ENCODE measurements at places on chromosomes 1 and 21. TPM values are rescaled to one million over a fixed set of nuclear protein-coding genes. Genes with fewer than 3 reads are reported as not detected.
A peak's percentile ranks its signal among the peaks of the same experiment; 100 is the strongest.

- no peaks in the 10 kb centered on the region for H3K36me3 ChIP-seq
- no peaks in the 10 kb centered on the region for H3K27me3 ChIP-seq
- peak overlapping the region; percentile 7 for H3K4me3 ChIP-seq
- H3K27ac ChIP-seq, result peak overlapping the region; percentile 83
- DNase-seq, result no peak
These were observed 17.1 kb downstream of the RGL1 start for GRCh38 chr1:183821889-183822611.

ASH1L gene
- 16.2 TPM for total RNA-seq

DNA sequence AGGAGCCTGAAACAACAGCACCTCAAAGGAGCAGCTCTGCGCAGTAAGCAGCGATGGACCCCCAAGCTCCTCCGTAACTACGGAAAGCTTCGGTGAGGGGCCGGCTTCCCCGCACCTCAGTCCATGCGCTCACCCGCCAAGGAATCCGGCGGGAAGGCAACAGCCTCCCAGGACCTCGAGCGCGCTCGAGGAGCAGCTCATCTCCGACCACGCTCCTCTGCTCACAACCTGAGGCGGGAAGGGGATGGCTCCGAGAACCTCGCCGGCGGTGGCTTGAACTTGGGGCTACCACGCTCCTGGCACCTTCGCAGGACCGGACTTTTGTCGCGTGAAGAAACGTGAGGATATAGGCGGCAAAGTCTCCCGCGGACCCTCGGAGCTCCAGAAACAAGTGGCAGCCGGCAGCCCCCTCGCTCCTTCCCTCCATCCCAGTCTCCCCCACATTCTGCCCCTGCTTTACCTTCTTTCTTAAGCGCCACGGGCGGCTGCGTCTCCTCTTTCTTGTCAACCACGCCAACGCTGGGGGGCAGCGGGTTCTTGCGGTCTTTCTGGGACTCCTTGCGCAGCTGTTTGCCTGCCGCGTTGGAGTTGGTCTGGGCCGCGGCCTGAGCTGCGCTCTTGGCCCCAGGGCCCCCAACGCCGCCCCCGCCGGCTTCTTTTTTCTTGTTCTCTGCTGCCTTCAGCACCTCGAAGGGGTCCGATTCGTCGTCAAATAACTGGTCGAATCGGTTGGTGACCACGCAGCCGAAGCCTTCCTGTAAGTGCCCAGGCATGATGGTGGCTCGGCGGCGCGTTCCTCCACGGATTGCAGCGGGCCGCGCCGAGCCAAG lies 459 bp downstream of the SERBP1 start:
- H3K27me3 ChIP-seq, result no peaks in the 10 kb centered on the region
- peak overlapping the region; percentile 98 for H3K27ac ChIP-seq
- DNase-seq, result peak; percentile 65
- peak overlapping the region; percentile 83 for H3K4me3 ChIP-seq
- peaks cover 12% of the 10 kb centered on the region for H3K36me3 ChIP-seq

GRCh38 chr1:162538815-162539431 lies 22.6 kb upstream of the UAP1 start:
- H3K27me3 ChIP-seq, result no peaks in the 10 kb centered on the region
- H3K36me3 ChIP-seq, result no peaks in the 10 kb centered on the region
- H3K4me1 ChIP-seq, result no peaks in the 10 kb centered on the region
- no peak for DNase-seq
- peak overlapping the region; percentile 66 for H3K27ac ChIP-seq

IL10 gene
- total RNA-seq, result 1.6 TPM

FLG2 gene
- not detected for total RNA-seq

GRCh38 chr1:229017091-229017490 lies 253.8 kb upstream of the RAB4A start:
- H3K4me1 ChIP-seq, result no peaks in the 10 kb centered on the region
- no peak for DNase-seq
- H3K27ac ChIP-seq, result no peak overlapping the region
- no peaks in the 10 kb centered on the region for H3K27me3 ChIP-seq

CRTC2 gene
- 10.1 TPM for total RNA-seq

DNA sequence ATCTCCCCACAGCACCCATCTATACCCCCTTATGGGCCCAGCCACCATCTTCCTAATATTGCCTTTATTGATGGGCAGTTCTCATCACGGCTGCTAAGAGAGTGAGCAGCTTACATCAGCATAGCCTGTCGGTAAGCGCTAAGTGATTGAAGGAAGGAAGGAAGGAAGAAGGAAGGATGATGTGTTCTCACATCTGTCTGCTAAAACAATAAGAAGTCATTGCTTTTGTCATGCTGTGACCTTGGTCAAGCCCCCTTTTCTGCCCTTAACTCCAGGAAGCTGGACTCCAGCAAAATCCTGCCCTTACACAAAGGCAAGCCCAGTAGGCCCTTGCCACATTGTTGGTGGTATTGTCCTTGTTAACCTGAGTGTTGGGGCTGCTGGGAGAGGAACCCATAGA lies 165.0 kb downstream of the ETS2 start:
- H3K4me3 ChIP-seq, result no peak overlapping the region
- no peak overlapping the region for H3K27ac ChIP-seq
- DNase-seq, result no peak
- no peaks in the 10 kb centered on the region for H3K4me1 ChIP-seq
- no peaks in the 10 kb centered on the region for H3K36me3 ChIP-seq

GJA8 gene
- total RNA-seq, result not detected

DNA sequence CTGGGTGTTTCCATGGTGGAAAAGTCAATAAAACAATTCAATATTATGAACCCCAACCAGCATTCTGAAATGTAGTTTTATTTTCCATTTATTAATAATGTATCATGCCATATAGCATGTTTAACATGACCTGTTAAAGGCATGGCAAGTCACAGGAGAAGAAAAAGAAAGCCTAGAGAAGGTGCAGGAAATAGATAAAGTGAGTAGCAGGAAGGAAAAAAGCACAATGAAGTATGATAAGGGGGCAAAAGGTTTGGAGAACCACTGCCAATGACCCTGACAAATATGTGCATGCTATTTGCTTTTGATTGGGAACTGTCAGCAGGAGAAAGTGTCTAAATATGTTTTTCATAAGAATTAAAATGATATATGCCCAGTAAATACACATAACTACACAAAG lies 85.6 kb downstream of the HMCN1 start:
- no peak overlapping the region for H3K4me3 ChIP-seq
- DNase-seq, result no peak
- no peaks in the 10 kb centered on the region for H3K36me3 ChIP-seq
- H3K27ac ChIP-seq, result no peak overlapping the region

- H3K27me3 ChIP-seq, result no peaks in the 10 kb centered on the region
- no peak overlapping the region for H3K27ac ChIP-seq
- no peaks in the 10 kb centered on the region for H3K4me1 ChIP-seq
- no peak overlapping the region for H3K4me3 ChIP-seq
These were observed 118.3 kb downstream of the OLFML2B start for GRCh38 chr1:161905269-161905884.

DNA sequence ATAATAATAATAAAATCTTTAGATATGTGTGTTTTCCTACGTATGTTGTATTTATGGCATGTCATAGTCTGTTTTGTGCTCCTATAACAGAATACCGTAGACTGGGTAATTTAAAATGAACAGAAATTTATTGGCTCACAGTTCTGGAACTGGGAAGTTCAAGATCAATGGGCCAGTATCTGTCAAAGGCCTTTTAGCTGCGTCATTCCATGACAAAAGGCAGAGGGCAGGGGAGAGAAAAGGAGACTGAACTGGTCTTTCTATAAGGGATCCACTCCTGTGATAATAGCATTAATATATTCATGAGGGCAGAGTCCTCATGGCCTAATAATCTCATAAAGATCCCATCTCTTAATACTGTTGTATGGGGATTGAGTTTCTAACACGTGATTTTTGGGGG lies 7.1 kb upstream of the SFT2D2 start:
- H3K27ac ChIP-seq, result no peak overlapping the region
- peaks cover 2% of the 10 kb centered on the region for H3K4me1 ChIP-seq
- no peaks in the 10 kb centered on the region for H3K27me3 ChIP-seq
- DNase-seq, result no peak
- no peaks in the 10 kb centered on the region for H3K36me3 ChIP-seq

- H3K27me3 ChIP-seq, result no peaks in the 10 kb centered on the region
- peaks cover 53% of the 10 kb centered on the region for H3K4me1 ChIP-seq
These were observed 3.1 kb downstream of the ENO1 start for GRCh38 chr1:8875216-8875861.

PKLR gene
- total RNA-seq, result not detected

All from ascending aorta (tissue), 2 donors.